ENCODE measurements at places on chromosomes 6 and 20. TPM values are rescaled to one million over a fixed set of nuclear protein-coding genes. Genes with fewer than 3 reads are reported as not detected.

DNA sequence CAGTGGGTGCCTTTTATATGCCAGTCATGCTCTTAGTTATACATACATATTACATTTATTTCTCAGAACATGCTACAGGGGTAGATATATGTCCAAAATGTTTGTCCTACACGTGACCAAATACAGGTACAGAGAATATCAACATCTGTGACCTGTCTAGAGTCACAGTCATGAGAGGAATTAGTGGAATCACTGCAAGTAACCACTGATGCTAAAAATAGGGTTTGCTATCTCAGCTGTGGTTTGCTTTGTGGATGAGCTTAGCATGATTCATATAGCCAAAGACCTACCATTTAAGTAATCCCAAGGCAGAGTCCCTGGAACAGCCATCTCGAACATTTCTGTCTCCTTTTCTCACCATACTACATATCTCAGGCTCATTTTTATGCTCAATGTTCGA lies 32.3 kb downstream of the GSTA3 start:
- DNase-seq = no peak

Gene VGLL2
- total RNA-seq = not detected

GRCh38 chr6:112227411-112227810 lies 27.0 kb downstream of the LAMA4 start:
- DNase-seq = no peak

Gene FAM8A1
- 10.3 TPM for total RNA-seq

Gene ANGPT4
- 0.25 TPM for total RNA-seq

DNA sequence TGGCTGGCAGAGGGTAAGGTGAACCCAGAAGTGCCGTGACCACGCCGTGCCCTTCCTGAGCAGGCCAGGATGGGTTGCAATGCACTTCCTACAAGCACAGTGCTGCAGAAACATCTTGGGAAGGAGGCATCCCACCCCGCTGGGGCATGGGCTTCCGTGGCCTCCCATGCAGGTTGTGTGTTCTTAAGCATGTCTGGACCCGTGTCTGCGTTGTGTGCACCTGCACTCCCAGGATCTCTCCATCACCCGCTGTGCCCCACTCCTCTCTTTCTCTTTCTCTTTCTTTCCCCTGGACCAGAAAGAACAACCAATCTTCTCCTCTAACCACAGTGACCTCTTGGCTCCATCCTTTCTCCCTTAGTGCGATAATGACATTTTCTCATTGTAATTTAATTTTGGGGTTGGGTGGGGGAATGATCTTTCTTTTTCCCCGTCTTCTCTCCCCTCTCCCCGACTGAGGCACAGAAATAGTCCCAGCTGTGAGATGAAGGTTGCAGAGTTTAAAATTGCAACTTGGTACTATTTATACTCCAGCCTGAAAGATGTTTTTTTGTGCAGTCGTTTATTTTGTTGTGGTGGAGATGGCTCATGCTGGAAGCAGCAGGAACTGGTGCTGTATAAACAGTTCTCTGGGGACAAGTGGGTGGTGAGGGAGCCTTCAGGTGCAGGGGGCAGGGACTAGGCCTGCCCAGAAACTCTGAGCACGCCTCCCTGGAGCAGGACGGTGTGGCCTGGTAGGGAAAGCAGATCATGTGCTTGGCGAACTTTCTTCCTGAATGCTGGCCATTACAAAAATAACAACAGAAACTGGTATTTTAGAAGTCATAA lies 20.5 kb downstream of the BCAS4 start:
- DNase-seq = no peak

Gene SAMD3
- 1.2 TPM for total RNA-seq

DNA sequence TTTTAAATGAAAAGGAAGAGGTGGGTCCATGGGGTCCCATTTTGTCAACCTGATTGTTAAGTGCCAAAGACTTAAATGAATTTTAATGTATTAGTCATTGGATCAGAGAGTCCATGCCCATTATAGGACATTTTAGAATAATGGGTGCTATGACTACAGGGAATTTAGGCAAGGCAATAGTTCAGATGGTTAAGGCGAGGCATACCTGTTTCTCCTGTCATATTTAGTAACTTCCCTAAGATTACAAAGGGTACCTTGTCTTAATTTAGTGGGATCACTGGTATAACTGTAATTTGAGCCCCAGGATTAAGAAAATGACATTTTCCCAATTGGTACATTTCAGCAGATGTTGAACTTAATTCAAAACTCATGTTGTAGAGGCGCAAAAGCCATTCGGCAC lies 88.7 kb upstream of the RNF24 start:
- DNase-seq = no peak

GRCh38 chr6:210778-211374 lies 81.4 kb upstream of the DUSP22 start:
- no peak for DNase-seq

- DNase-seq = no peak
Measured at GRCh38 chr6:22106451-22106850, 190.4 kb downstream of the PRL start.

DNA sequence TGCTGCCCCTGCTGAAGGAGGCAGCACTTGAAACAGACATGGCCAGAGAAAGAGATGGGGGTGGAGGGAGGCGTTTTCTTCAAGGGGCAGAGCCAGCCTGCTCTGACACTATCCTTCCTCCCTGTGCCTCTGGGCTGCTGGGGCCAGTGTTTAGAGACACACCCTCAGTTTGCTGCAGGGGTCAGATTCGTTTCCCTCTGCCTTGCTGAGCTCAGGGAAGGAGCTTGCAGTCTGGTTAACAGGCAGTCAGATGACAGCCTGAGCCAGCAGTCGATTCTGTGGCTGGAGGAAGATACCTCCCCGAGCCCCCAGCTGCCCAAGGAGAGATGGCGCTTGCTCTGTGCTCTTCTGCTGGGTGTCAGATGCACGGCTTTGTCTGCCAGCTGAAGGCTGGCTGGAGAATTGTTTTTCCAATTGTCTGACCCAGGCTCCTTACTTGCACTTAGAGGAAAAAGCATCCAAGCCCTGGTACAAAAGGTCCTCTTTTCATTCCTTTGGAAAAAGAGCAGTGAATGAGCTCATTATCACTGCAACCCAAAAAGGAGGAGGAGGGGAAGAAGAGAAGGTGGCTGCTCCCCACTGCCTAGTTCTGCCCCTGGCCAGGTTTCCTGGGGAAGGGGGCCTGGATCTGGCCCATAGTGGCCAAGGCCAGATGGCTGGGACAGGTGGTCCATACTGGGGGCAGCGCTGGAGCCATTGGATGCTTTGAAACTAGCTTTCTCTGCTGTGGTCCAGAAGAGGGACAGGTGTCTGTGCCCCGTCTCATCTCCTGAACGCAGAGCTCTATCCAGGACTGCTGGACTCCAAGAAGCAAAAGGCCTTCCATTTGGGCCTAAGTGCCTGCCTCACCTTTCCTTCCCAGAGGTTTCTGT lies 88.2 kb downstream of the TCP11 start:
- DNase-seq = peak; percentile 7

DNA sequence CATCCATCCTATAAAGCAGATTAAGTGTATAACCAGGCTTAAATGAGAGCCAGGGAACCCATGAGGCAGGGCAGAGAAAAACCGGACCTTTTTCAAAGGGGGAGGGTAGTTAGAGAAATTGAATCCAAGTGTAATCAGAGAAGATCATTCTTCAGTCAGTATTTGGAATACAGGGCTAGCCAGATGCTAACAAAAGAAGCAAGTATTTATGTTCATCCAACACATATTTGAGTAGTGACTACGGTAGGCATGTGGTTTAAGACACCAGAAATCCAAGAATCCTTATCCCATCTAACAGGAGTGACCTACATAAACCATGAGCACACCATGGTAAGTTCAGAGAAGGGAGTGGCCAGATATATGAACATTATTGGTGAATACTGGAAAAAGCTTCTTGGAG lies 46.8 kb upstream of the FAM83C start:
- DNase-seq = no peak

DNA sequence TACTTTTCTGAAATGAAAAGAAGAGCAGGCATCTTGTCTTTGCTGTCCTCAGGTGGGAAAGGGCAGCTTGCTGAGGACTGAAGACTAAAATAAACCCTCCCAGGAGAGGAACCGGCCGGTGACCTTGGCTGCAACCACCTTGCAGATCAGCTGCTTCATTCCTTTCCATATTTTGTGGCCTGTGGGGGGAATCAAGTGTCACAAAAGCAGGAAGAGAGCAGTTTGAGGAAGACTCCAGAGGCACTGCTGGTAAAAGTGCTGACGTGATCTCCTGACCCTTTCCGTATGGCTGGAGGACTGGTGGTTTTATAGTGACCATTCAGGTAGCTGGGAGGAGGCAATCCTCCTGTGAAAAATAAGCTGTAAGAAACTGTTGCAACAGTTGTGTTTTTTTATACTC lies 157.0 kb downstream of the PLCB4 start:
- no peak for DNase-seq

Gene RNF217
- total RNA-seq = 11.0 TPM

DNA sequence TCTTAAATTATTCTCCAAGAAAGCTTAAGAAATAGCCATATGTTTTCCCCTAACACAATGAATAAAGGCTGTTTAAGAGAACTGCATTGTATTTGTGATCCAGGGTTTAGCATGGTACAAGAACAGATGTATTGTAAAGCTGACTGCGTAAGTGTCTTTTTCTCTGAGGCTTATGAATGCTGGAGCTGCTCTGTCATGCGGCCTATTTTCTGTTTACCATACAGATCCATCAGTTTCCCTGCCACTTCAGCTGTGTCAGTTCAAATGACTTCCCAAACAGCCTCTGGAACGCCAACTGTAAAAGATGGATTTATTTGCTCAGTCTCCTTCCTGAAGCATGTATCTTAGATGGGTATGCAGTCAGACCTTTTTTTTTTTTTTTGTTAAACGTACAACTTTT lies 419.3 kb upstream of the HS3ST5 start:
- DNase-seq = no peak

Gene PLCB4
- total RNA-seq = 11.9 TPM

DNA sequence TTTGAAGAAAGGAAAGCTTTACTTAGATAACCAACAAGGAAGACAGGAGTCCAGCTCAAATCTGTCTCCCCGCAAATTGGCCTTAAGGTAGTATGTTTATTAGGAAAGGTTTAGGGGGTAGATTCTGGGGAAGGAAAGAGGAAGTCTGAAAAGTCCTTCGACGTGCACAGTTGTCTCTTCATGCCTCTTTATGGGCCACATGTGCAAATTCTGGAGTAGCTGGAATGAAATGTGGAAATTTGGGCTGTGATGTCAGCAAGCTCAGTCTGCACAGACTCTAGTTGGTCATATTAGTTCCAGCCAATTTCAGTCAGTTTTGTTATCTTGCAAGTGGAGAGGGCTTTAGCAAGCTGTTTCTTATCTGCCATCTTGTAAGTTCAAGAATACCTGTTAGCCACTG lies 50.1 kb downstream of the NUP153 start:
- DNase-seq = no peak

Data from WTC11 (cell line).